ENCODE measurements at places on chromosomes 3 and 15.

DNA sequence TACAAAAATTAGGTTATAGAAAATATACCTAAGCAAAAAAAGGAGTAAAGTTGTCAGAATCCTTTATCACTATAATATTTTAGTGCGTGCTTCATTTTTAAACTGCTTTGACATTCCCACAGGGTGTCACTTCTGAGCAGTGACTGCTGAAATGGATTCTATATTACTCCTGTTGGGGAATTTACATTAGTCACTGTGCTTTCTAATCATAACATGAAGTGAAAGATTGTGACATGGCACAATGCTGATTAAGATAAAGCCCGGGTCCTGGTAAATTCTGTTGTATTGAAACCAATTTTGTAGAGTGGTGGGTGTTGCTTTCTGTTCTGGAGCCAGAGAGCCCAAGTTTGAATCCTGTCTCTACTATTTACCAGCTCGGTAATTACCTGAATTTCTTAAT, 36.4 kb upstream of the EHHADH start:
- no peak for DNase-seq

- no peak for DNase-seq
Measured at GRCh38 chr3:183158551-183159006, 4.0 kb downstream of the LAMP3 start.

DNA sequence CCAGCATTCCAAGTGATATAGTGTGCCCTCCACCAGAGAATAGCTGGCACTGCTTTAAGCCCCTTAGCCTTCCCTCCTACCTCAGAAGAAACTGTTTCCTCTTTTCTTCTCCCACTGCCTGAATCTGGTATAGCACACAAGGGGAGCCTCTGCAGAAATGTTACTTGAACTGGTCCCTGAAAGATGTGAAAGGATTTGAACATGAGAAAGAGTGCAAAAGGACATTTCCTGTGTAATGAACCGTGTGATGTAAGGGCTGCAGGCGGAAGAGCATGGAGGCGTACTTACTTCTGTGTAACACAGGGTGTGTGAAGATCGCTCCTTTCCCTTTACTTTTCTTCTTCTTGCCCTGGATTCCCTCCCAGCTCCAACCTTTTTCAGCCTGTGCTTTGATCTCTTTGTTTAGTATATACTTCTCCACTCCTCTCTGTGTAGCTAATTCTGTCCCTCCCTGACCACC, 8.4 kb downstream of the TMOD3 start:
- DNase-seq: no peak

DNA sequence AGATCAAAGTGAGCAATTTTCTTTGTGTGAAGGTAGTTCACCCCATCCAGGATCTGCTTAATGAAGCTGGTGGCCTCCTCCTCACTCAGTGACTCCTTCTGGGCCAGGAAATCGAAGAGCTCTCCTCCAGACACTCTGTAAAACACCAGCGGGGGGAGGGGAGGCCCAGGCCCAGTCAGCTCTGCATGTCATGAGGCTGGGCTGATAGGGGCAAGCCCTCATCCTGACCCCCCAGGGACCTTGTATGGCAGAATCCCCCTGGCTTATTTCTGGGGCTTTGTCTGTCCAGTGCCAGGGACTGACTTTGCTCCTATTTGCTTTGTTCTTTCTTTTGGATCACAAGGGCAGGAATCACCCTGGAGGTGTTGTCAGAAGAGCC, 74.9 kb downstream of the DAPK2 start:
- no peak for DNase-seq

- no peak for DNase-seq
Measured at GRCh38 chr3:68287101-68287500, 632.7 kb upstream of the SUCLG2 start.

GRCh38 chr3:25153561-25153960, 274.5 kb upstream of the RARB start:
- no peak for DNase-seq

DNA sequence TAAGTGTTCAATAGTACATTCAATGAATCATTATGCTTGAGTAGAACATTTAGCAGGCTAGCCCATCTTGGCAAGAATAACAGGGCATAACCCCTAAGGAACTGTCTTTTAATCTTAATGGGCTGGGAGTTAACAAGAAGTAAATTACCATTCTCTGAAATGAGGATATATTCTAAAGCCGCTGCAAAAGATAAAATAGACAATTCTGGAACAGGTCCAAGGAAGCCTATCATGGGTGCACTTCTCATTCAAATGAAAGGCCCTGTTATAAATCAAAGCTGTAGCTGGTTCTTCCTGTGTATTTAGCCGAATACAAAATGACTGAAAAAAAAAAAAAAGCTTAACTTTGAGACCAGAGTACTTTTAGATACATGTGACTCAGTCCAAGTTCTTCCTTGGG, 15.6 kb downstream of the MTHFS start:
- DNase-seq: no peak

- no peak for DNase-seq
Measured at GRCh38 chr15:68488290-68488689, 56.3 kb upstream of the ITGA11 start.

DNA sequence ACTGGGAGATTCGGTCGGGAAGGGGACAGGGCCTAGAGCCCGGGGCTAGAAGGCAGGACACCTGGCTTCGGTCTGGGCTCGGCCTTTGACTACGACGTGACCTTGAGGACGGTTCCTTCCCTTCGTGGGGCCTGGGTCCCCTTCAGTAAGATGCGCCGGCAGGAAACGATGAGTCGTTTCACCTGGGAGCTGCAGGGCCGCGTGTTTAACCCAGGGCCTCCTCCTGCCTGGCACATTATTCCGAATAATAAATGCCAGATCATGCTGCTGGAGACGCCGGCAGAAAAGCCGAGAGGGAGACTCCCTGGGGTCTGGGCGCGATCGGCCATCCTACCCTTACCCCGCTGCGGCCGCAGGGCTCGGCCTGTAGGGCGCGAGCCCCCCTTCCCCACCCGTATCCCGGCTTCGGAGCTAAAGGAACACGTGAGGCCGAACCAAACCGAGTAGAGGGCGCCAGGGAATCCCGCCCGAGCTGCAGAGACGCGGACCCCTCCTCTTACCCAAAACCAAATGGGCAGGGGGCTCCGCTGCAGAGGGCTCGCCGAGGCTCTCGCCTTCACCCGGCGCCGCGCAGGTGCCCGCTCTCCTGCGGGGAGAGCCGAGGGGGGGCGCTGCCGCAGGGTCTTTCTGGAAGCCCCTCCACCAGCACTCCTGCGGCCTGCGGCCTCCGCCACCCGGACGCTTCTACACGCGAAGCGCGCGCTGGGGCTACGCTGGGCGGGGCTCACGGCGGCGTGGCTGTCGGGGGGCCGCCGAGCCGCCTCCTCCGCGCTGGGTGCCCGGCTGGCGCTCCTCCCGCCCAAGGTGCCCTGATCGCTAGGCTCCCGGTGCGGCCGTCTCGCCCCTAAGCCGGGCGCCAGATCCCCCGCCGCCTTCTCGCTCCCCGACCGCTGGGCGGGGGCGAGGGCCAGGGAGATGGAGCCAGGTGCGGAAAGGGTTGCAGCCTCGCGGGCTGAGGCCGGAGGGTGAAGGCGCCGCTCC, at the start of gene BDH1:
Gene BDH1 (minus strand): TSS at position 688 of the 981 bp plus-strand sequence. CDS start 9,525 bp downstream, outside the sequence.
- peak; percentile 58 for DNase-seq

- peak; percentile 63 for DNase-seq
Measured at GRCh38 chr3:128620268-128620691, 30.3 kb downstream of the RPN1 start.

DNA sequence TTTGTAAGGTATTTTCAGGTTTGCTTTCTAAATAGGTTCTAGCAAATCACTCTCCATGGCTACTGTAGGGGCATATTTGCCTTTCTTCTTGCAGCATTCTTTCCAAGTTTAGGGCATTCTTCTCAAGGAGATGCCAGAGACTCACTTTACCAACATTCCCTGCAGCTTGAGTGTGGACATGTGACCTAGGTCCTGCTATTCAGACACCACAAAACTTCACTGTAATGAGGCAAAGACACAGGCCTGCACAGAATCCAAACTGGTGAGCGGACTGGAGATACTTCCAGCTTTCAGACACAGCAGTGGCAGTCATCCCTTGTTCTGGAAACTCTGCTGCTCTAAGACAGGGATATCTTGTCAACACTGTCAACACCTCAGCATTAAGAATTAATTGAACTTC, 146.4 kb upstream of the PFN2 start:
- DNase-seq: no peak

DNA sequence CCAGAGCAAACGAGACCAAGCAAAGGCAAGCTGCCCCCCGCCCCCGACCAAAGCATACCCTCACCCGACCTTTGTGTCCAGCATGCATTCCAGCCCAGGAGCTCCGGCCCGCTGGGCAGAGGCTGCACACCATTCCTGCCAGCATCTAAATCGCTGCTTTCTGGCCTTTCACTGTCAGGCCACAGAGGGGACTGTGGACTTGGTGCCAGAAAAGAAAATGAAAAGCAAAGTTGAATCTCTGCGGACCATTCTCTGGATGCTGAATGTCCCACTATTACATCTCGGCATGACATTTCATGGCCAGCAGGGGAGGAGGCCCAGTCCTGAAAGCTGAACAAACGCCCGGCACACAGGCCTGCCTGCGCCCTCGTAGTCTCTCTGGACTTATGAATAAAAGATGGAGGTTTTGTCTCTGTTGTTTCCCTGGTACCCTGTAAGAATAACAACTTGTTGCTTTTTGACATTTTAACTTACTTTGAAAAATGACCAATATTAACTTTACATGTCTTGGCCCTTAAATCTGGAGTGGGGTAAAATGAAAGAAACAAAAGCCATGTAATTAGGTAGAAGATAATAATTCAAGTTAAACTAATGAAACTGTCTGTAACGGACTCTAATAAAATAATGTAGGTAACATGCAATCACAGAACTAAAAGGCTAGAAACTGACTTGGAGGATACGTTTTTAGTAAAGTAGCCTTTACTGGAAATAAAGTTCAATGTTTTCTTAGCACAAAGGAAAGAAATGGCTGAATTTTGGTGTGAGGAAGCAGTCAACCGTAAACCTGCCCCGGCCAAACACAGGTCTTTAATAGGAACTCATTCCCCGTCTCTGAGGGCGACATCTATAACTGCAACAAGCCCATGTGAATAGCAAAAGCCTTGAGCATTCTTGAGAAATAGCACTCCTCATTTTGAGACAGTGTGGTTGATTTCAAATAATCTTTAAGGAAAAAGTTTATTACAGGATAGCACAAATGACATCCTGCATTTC, 12.7 kb downstream of the IL17RD start:
- no peak for DNase-seq

DNA sequence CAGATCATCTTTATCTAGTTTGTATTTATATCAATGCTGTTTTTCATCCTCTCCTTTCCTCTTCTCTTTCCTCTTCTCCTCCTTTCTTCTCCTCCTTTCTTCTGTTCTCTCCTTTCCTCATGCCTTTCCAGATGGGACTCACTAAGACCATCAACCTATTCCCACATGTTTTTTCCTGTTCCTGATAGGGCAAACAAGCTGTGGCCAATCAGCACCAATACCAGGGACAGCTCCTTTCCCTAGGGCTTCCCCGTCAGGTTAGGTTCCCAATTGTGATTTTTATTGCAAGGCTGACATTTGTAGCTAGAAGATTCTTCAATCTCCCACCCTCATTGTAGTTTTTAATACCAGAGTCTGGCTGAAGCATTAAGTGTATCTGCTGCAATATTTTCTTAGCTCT, 76.3 kb upstream of the COL8A1 start:
- DNase-seq: no peak

- DNase-seq: peak; percentile 56
Measured at GRCh38 chr3:55624238-55624637, 137.1 kb upstream of the WNT5A start.

DNA sequence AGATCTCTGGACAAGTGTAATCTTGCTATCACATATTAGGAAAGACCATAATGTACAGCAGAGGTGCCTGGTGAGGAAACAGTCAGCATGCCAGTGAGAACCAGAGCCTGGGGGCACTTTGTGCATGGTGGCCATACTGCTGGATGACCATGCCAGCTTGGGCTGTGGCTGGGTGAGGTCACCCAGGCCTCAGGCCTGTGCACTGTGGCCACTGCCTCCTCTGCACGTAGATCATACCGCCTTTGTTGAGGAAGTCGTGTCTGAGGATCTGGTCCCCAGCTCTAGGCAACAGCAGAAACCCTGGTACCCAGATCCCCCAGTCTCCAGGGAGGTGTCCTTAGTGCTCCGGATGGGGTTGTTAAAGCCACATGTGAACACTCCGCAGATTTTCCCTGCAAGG, 38.9 kb downstream of the ZNF710 start:
- DNase-seq: no peak

DNA sequence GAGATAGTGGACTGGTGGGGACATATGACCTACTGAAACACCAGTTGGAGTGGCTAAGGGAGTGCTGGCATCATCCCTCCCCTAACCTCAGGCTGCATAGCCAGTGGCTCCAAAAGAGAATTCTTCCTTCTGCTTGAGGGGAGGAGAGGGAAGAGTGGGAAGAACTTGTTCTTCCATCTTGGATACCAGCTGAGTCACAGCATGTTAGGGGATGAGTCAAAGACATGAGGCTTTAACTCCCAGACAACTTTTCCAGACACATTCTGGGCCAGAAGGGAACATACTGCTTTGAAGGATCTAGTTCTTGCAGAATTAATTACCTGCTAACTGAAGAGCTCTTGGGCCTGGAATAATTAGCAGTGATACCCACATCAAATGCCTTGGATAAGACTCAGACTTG, 36.8 kb upstream of the PEX5L start:
- DNase-seq: no peak

DNA sequence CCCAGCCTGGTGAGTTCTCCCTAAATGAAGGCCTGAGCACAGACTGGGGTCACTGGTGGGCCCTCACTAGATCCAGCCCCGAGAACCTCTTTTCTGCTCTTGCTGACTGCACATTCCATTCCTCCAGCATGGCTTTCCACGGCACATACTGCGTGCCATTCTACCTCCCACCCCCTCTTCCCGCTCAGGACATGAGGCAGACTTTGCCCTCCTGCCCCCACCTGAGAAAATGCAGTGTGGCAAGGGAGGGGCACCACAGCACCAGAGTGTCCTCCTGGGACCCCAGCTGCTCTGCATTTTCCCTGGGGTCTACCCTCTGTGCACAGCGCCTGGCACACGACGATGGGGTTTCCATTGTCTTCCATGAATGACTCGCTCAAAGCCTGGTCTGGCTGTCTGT, 6.1 kb upstream of the SLCO2A1 start:
- DNase-seq: no peak

DNA sequence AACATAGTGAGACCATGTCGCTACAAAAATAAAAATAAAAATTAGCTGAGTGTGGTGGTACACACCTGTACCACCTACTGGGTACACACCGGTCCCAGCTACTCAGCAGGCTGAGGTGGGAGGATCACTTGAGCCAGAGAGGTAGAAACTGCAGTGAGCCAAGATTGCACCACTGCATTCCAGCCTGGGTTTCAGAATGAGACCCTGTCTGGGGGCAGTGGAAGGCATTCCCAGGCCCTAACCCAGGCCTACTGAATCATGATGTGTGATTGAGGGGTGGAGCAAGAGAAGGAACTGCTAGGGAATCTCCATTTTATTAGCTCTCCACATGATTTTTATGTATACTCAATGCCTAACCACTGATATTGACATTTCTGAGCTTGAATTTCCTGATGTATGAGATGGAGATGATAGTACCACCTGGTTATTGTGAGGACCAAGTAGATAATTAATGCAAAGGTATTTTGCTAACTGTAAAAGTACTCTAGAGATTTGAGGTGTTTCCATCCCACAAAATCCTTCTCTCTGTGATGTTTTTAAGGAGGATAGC, 169.5 kb upstream of the UMPS start:
- DNase-seq: no peak
